ENCODE measurements at places on chromosomes 3 and 15. TPM values are rescaled to one million over a fixed set of nuclear protein-coding genes. Genes with fewer than 3 reads are reported as not detected.

Gene EPHB1
- 1.1 TPM for total RNA-seq

Gene SLC9C1
- total RNA-seq: not detected

DNA sequence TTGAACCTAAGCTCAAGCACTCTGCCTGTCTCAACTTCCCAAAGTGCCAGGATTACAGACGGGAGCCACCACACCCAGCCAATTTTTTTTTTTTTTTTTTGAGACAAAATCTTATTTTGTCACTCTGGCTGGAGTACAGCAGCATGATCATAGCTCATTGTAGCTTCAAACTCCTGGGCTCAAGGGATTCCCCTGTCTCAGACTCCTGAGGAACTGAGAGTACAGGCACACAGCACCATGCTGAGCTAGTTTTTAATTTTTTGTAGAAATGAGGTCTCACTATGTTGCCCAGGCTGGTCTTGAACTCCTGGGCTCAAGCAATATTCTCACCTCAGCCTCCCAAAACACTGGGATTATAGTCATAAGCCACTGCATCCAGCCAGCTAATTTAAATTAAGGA is 36.8 kb upstream of the SUCLG2 start:
- no peak for DNase-seq
- H3K4me3 ChIP-seq: no peak overlapping the region
- H3K27ac ChIP-seq: no peak overlapping the region
- H3K4me1 ChIP-seq: peaks cover 1% of the 10 kb centered on the region
- H3K27me3 ChIP-seq: no peaks in the 10 kb centered on the region
- peaks cover 4% of the 10 kb centered on the region for H3K36me3 ChIP-seq

DNA sequence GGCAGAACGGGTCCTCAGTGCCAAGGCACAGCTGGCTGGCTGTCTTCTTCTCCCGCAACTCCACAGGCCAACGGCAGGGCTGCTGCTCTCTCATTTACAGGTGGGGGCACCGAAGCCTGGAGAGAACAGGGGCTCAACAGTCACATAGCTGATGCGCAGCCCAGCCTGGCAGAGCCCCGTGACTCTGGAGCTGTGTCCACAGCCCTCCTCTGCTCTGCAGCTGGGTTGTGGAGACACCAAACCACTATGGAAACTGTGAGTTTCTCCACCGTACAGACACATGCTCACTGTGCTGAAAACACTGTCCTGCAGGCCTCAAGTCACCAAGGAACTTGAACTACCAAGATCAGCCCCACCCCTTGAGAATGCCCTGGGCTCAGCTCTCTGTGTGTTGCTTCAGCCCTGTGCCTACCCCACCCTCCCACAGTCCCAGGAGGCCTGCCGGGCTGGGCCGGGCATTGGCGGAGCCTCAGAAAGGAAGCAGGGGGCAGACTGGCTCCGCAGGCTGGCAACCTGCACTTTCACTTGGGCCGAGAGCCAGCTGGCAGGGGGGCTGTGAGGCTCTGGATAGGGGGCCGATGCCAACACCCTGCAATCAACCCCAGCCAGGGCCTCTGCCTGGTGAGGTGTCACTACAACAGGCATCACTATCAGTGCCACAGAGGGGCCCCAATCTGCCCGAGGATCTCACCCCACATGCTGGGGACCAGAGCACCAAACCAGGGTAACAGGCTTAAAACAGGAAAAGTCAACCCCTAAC is 113.7 kb upstream of the RPL32 start:
- H3K4me1 ChIP-seq: peaks cover 31% of the 10 kb centered on the region
- H3K4me3 ChIP-seq: no peak overlapping the region
- no peak overlapping the region for H3K27ac ChIP-seq
- peaks cover 3% of the 10 kb centered on the region for H3K36me3 ChIP-seq
- H3K27me3 ChIP-seq: no peaks in the 10 kb centered on the region

GRCh38 chr3:81443958-81444357 is 317.5 kb downstream of the GBE1 start:
- H3K36me3 ChIP-seq: no peaks in the 10 kb centered on the region
- H3K27ac ChIP-seq: no peak overlapping the region
- H3K4me1 ChIP-seq: no peaks in the 10 kb centered on the region
- H3K27me3 ChIP-seq: no peaks in the 10 kb centered on the region
